ENCODE measurements at places on chromosomes 12 and 14.
A peak's percentile ranks its signal among the peaks of the same experiment; 100 is the strongest.

DNA sequence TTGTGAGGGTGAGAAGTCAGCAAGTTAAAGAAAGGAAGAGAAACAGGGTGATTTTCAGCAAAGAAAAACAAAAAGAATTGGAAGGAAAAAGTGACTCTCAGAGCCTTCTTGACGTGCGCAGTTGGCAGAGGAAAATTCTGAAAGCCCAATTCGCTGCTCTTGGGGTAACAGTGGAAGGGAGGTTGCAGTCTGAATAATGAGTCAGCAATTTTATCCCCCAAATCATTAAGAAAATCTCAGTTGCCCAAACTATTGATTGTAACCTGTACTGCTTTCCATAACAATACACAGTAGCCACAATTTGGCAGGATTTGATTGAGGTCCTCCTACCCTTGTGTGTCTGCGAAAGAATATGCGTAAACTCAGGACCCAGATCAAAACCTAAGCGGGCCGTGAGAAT is 309.1 kb downstream of the EMP1 start:
- DNase-seq: no peak

DNA sequence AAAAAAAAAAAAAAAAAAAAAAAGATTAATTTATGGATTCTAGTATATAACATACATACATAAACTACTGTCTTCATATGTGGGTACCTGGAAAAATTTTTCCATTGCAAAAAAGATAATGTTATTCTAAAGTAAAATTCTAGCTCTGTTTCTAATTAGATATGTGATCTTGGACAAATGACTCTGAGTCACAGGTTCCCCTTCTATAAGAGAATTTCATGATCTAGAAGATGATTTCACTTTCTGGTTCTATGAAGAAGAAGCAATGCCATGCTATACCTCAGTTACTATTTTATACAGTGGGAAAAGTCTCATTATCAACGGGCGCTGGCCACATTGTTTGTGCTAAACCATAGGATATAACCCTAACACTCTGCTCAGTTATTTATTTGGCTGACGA is 351.3 kb downstream of the ZFP36L1 start:
- no peak for DNase-seq

- no peak for DNase-seq
Measured at GRCh38 chr12:68048648-68049297, 59.5 kb downstream of the IFNG-AS1 start.

DNA sequence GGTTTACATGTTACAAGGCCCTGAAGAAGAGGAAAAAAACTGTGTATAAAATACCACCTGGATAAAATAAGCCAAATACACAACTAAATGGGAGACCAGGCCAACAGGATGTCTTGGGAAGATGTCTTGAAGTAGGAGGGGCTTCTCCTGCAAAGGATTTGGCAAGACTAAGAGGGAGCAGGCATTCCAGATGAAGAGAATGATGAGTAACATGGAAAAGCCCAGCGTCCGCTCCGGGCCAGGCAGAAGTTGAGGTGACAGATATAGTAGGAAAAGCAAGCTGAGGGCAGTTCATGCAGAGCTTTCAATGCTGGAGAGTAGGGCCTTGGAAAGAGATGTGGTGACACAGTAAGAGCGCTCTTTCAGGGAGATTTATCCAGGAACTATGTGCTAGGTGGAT is 16.1 kb upstream of the EIF4B start:
- no peak for DNase-seq

GRCh38 chr14:75553761-75554364 is 24.6 kb upstream of the FLVCR2 start:
- no peak for DNase-seq

GRCh38 chr14:57961786-57962060 is 95.8 kb upstream of the SLC35F4 start:
- no peak for DNase-seq

DNA sequence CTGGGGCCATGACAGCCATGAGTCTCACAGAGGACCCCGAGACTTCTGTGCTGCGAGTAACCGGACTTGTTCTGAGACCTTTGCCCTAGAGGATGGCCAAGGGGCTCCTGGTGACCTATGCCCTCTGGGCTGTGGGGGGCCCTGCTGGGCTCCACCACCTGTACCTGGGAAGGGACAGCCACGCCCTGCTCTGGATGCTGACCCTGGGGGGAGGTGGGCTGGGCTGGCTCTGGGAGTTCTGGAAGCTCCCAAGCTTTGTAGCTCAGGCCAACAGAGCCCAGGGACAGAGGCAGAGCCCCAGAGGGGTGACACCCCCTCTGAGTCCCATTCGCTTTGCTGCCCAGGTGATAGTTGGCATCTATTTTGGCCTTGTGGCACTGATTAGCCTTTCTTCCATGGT is 2.1 kb downstream of the DNAJC22 start:
- no peak for DNase-seq

DNA sequence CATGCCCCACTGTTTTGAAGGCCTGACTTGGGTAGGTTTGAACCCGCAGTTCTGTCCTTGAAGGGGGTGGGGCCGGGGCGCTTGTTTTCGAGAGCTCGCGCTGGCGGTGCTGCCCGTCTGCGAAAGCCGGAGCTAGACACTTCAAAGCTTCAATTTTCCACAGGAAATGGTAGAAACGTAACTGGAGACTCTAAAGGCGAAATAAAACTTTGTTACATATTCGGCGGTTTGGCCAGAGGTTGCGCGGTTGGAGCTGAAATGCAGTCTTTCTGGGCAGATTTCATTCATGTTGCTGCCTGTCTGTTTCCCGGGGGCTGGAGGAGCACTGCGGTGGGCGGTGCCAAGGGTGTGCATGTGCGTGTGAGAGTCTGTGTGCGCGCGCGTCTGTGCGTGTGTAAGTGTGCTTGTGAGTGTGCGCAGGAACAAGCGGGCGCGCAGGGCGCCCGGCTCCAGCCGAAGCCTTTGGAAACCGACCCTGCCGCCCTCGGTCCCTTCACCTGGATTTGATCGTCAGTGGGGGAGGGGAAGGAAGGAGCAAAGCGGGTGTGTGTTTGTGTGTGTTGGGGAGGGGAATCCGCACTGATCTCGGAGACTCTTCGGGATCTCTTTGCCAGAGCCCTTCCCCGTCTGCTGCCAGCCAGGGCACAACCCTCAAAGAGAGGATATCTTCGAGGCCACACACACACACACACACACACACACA is 227.7 kb upstream of the CRY1 start:
- DNase-seq: peak; percentile 30

GRCh38 chr14:38762426-38762825 is 340.6 kb downstream of the SEC23A start:
- peak; percentile 8 for DNase-seq

DNA sequence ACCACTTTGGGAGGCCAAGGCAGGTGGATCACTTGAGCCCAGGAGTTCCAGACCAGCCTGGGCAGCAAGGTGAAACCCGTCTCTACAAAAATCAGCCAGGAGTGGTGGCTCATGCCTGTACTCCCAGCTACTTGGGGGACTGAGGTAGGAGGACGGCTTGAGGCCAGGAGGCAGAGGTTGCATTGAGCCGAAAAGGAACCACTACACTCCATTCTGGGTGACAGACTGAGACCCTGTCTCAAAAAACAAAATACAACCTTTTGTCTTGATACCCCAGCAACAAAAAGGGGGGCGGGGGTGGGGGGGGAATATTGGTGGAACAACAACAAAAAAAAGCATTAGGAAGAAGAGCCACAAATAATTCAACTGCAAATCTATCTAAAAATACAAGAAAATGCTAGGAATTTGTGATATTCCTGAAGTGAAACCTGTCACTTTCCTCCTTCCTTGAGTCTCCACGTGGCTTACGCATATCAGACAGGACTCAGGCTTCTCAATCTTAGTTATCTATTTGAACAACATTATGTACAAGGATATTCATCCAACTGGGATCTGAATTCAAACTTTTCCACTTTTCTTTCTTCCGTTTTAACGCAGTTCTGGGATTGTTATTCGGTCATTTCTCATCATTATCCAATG is 1.3 kb downstream of the R3HDM2 start:
- DNase-seq: no peak

DNA sequence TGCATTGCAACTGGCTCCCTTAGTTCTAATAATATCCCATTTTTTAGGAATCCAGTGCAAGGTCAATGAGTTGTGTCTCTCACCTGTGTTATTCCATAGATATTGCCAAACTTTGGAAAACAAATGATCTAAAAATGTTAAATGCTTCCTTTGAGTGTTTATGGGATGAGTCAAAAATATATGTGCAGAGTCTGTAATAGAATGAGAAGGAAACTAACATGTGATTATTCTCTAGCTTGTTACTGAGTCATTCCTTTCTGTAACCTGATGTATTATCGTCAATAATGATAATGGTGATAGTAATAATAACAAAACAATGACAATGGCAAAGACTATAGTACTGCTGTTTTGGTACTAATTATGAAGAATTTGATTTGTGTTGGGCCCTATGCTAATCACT is 11.5 kb downstream of the ACSS3 start:
- no peak for DNase-seq

- no peak for DNase-seq
Measured at GRCh38 chr12:15494329-15495046, 172.2 kb downstream of the PTPRO start.

- no peak for DNase-seq
Measured at GRCh38 chr14:65382586-65382985, 29.9 kb upstream of the FUT8 start.

DNA sequence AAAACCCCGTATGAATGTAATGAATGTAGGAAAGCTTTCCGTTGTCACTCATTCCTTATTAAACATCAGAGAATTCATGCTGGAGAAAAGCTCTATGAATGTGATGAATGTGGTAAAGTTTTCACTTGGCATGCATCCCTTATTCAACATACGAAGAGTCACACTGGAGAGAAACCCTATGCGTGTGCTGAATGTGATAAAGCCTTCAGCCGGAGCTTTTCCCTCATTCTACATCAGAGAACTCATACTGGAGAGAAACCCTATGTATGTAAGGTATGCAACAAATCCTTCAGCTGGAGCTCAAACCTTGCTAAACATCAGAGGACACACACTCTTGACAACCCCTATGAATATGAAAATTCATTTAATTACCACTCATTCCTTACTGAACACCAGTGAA is 23.8 kb downstream of the ZNF891 start:
- no peak for DNase-seq

DNA sequence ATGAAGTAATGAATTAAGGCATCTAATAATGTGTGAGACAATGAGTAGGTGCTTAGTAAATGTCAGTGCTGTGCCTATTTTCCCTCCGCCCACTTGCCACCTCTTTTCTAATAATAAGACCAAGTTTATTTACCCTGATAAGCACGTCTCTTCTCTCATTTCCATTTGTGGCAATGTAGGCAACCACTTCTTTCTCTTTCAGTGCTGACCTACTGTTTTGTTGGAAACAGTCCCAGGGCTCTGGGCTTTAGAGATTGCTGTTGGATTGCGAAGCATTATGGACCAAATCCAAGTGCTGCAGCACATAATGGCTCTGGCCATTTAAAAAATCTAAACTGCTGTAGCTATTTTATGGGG is 141.3 kb upstream of the PLEKHG7 start:
- no peak for DNase-seq

DNA sequence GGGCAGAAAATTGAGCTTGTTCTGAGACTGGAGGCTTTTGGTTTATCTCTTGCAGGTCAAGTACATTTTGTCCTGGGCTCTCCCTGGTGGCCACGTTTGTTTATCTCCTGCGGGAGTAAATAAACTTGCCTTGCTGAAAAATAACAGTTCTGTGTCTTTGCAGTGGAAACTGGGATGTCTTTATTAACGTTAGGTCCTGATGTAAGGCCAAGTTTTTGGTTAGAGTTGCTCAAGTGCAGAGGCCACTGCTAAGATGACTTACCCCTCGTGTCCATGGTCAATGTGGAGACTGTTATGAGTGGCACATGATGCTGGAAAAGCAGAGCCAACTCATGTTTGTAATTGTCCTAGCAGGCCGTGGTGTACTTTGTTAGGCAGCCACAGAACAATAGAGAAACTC is 3.8 kb downstream of the PTPN11 start:
- DNase-seq: no peak

DNA sequence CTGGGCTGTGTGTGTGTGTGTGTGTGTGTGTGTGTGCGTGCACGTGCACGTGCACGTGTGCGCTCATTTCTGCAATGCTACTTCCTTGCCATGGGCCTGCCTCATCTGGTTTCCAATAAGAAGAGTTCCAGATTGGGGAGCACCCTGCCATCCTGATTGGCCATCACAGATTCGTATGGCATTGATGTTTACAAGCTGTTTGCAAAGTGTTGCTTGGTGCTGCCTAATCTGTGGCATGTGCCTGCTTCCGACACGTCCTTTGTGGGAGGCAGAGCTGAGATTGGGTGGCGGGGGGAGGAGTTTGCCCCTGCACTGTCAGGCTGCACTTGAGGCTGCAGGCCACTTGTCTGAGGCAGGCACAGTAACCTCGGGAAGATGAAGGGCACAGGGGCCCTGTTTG is 39.2 kb downstream of the SAMD4A start:
- DNase-seq: no peak

DNA sequence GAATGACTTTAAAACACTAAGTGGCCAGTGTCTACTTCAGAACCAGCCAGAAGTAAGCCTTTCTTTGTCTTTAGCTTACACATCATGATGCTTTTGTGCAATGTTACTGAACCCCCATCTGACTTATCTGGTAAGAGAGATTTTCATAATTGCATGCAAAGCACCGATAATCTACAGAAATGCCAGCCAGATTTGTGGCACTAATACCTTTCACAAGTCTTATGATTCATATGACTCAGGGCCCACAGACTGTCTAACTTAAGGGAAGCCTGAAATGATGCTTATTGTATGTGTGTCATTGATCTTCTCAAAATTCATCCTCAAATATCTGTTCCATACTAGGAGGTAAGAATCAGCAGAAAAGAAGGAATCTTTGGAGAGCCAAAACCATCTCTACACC is 18.0 kb downstream of the IGF1 start:
- no peak for DNase-seq

DNA sequence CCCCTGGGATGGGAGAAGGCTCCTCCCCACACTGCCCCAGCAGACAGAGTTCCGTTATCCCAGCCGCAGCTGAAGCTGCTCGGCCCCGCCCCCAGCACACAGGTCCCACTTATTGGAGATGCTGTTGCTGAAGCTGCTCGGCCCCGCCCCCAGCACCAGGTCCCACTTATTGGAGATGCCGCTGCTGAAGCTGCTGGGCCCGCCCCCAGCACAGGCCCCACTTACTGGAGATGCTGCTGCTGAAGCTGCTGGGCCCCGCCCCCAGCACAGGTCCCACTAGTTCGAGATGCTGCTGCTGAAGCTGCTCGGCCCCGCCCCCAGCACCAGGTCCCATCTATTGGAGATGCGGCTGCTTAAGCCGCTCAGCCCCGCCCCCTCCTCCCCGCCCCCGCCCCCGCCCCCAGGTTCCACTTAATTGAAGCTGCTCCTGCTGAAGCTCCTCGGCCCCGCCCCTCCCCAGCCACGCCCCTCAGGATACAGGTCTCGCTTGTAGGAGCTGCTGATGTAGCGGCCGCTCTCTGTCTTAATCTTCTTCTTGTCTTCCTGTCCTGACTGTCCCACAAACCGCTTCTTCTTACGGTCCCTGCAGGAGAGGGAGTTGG is 12.0 kb downstream of the CFAP73 start:
- peak; percentile 95 for DNase-seq

DNA sequence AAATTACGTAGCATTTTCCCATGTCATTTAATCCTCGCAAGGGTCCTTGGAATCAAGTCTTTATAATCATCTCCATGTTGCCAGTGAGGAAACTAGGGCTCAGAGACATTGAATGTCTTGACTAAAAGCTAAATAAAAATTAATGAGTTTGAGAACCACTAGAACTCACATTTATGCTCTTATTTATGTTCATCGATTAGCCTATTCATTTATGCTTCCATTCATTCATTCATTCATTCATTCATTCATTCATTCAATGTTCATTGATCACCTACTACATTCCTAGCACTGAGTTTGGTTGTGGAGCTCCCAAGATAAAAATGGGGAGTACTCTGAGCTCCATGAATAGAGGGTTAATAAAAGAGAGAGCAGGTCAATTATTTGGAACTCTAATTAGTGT is 59.7 kb downstream of the KCNA1 start:
- DNase-seq: no peak

GRCh38 chr12:127284870-127285431 is 982.0 kb upstream of the TMEM132C start:
- DNase-seq: no peak
